ENCODE measurements at places on chromosomes 11 and 22.

GRCh38 chr11:95101935-95102334 is 12.3 kb downstream of the ENDOD1 start:
- no peak for DNase-seq

DNA sequence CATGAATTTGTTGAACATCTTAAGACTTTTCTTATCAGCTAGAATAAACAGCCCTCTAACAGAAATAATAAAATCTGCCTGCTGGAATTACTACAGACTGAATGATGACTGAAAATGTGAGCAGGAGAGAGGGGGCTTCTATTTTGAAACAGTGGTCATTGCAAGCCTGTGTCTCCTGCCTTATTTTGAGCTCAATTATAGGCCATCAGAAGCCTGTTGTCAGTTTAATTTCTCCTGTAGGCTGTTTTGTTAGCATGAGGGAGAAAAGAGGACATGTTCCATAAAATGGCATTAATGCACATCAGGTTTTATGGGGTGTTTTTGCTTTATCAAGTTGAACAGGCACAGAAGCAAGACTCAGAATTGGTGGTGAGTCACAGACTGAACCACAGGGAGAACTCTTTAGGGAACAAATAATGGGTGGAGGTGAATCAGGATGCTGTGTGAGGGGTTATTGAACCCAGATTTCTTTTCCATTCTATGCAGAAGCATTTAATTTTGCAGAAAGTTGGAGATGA is 129.1 kb downstream of the PARVA start:
- DNase-seq, result no peak

- no peak for DNase-seq
Measured at GRCh38 chr11:23021287-23021863, 161.1 kb upstream of the CCDC179 start.

DNA sequence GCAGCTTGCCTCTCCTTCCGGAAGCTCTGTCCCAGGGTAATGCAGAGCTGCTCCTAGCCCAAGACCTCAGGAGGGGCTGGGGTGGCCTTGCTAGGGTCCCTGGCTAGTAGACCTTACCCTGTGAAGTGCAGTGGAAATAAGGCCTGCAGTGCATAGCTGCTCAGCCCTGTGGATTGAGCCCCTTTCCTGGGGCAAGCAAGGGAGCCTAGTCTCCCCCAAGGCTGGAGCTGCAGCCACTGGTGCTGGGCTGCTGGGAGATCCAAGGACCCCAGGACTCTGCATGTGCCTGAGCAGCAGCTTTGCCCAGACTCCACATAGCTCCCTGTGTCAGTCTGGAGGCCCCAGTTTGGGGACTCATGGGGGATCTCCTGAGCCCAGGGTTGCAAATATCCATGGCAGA is 57.9 kb downstream of the FANCF start:
- DNase-seq, result no peak

DNA sequence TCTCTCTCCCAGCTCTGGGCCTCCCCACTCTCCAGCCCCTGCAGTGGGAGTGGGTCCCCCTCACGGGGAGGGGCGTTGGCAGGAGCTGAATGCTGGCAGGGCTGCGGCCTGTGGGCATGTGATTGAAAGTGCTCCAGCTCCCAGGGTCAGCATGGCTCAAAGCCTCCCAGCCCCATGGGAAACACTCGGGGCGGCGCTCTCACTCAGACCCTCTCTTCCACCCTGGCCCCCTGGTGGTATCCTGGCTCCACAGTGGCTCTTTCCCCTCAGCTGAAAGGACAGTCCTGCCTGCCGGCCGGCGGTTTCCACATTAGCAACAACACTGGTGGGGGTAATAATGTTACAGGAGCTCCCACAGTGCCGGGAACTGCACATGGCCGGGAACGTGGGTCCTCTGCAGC is 35.5 kb downstream of the POLR3H start:
- no peak for DNase-seq

DNA sequence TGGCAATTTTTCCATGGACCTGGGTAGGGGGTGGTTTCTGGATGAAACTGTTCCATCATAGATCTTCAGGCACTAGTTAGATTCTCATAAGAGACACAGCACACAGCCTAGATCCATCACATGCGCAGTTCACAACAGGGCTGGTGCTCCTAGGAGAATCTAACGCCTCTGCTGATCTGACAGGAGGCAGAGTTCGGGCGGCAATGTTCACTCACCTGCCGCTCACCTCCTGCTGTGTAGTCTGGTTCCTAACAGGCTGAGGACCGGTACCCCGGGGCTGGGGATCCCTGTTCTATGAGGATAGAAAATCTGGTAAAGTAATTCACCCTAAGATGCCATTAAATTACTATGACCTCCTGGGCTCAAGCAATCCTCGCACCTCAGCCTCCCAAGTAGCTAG is 318.0 kb downstream of the KIRREL3 start:
- DNase-seq, result no peak

GRCh38 chr11:84300092-84300491 is 1013.9 kb upstream of the CCDC90B start:
- no peak for DNase-seq

GRCh38 chr11:78061088-78061920 is 2.4 kb upstream of the THRSP start:
- DNase-seq, result no peak

GRCh38 chr11:72970557-72971118 is 156.4 kb downstream of the ATG16L2 start:
- peak; percentile 24 for DNase-seq

DNA sequence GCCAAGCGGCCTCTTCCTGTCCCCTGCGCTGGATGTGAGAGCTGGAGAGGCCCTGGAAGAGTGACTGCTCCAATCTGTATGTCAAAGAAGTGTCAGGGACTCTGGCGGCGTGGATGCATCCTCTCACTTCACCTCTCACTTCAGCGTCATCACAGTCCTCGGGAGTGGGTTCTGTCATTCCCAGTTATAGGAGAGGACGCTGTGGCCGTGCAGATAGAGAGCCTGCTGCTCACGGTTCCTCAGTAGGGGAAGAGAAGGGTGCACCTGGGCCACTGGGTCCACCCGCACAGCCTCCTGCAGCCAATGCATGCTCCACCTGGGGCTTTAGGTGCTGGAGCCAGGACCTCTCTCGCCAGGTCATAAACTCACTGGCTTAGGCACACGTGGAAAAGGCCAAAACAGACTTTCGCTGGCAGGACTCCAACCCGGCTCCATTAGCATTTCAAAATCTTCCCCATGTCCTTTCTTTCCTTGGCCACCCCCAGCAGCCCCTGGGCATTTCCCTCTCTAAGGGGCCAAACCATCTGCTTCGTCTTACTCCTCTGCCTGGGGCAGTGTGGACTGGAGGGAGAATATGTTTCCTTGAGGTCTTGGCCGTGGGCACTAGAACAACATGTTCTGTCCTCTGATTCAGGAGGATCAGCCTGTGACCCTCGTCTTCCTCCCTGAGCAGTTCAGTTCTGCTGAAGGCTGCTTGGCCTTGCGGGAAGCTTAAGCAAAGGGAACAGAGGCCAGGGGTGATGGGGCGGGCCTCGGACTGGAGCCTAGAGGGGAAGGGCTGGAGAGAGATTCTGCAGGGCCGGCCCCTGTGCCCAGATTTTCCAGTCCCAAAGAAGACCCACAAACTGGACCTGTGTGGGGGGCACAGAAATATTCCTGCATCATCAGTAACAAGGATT is 57.8 kb downstream of the ST14 start:
- DNase-seq, result no peak

Data from T-helper 2 cell treated with Interferon-gamma antibody and Interleukin-4, amounts not matched to agents 5 μg/mL and 100 μg/mL, for 36 hours (primary cell).